Thoracic aorta (tissue), 2 donors: ENCODE measurements at places on chromosomes 2 and 18.

- DNase-seq: no peak
Observed at GRCh38 chr18:59610546-59611140, 86.6 kb downstream of the CCBE1 start.

DNA sequence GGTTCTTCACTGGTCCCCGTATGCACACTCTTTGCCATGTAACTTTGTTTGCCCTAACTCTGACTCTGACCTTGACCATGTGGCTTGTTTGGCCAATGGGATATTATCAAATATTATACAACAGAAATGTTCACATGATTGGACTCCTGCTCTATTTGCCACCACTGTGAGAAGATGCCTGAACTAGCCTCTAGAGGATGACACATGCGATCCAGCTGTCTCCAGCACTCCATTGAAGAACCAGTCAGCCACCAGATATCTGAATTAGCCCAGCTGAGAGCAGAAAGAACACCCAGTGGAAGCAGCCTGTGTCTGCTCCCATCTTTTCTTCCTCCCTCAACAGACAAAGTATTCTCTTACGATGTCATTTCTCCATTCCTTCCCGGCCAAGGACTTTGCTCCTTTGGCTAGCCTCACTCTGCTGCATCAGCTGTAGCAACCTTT is 412.1 kb downstream of the IRS1 start:
- no peak for DNase-seq

DNA sequence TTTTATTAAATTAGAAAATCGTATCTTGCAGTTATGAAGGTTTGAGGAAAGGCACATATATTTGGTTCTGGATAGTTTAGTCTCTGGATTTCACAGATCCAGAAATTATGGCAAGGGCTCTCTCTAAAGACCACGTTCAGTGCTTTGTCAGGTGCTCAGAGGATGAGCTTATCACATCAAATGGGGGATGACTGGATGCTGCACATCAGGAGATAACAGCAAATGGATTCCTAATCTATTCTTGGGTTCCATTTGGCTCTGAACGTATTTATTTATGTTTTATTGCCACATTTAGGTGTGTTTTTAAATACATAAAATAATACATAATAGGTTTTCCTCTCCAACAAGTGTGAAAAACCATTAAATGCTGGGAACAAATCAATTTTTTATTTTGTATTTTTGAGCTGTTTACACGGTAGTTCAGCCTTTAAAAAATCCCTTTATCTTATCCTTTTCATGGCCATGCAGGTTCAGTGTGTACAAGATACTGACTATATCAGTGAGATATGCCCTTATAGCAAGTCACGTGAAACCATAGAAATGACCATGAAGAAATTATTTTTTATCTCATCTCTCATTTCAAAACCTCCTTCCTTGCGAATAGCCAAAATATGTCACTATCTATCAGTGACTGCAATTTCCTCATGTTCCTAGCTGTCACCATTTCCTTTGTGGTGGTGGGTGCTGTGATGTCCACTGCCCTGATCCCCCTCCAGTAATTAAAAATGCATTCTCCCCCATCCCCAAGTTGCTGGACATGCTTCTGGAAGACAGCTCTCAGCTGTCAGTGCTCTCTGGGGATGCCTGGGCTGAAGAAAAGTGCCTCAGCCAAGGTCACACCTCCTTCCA is 25.9 kb upstream of the CXCR4 start:
- no peak for DNase-seq

DNA sequence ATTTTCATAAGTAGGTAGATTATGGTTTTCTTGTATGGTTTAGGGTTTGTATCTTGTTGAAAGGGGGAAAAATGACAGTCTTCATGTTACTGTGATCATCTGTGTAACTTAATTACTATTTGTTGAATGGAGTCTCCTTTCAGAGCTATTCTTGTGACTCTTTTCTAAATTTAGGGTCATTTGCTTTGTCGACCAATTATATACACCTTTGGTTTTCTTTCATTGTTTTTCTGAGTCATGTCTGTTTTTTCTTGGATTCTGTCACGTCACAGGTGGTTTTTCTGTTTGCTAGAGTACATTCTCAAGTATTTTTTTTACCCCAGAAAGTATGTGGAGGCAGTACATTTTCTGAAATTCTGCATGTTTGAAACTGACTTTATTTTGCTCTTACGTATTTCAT is 43.8 kb upstream of the DYSF start:
- no peak for DNase-seq

- DNase-seq: no peak
Observed at GRCh38 chr2:38620282-38620977, 17.7 kb upstream of the HNRNPLL start.

DNA sequence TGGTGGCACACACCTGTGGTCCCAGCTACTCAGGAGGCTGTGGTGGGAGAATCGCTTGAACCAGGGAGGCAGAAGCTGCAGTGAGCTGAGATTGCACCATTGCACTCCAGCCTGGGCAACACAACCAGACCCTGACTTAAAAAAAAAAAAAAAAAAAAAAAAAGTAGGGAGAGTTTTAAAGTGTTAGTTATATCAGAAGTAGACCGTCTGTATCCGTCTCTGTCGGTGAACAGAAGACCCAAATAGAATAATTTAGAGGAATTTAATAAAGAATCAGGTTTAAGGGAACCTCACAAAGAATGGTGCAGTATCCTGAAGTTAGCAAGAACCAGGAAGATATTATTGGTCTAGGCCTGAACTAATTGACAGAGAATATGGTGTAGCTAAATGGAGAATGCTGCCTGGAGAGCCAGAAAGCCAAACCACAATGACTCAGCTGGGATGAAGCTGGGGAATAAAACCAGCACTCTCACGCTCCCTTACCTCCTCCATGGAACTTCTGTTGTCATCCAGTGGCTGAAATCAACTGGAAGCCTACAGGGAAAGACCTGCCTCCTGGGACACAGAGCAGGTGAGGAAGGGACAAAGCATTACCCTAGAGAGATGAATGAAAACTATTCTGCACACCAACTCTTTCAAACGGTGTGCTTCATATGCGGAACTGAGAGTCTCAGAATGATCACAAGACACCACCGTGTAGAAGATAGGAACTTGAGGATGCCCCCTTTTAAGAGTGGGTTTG is 39.1 kb upstream of the PLEKHM3 start:
- no peak for DNase-seq

- DNase-seq: no peak
Observed at GRCh38 chr2:71538656-71539265, 85.4 kb downstream of the DYSF start.

- DNase-seq: no peak
Observed at GRCh38 chr2:10920764-10921388, 9.1 kb downstream of the KCNF1 start.

- DNase-seq: no peak
Observed at GRCh38 chr2:98419977-98420725, 24.5 kb upstream of the INPP4A start.

DNA sequence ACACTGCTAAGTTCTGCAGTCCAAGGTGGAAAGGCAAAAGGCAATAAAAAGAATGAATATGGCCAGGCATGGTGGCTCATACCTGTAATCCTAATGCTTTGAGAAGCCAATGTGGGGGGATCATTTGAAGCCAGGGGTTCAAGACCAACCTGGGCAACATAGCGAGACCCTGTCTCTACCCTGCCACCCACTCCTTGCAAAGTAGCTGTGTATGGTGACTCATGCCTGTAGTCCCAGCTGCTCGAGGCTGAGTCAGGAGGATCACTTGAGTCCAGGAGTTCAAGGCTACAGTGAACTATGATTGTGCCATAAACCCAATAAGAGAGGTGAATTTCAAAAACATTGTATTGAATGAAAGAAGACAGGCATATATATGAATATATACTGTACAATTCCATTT is 2.4 kb downstream of the MYL12B start:
- DNase-seq: no peak

DNA sequence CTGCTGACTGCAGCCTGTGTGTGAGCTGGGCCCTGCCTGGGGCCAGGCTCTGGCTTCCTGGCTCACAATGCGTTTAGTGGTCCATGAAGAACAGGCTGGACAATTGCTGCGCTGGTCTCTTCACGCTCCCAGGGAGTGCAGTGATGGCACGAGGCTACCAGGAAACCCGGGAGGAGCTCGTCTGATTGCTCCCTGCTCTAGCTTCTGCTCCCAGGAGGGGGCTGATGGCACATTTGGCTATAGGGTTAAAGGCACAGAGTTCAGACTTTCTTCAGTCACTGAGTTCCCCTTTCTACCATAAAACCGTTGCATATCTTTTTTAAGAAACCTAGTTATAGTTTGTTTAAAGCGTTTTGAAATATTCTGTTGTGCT is 60.1 kb downstream of the KCNF1 start:
- no peak for DNase-seq

GRCh38 chr2:102122115-102122514 is 20.4 kb upstream of the IL1R1 start:
- no peak for DNase-seq

DNA sequence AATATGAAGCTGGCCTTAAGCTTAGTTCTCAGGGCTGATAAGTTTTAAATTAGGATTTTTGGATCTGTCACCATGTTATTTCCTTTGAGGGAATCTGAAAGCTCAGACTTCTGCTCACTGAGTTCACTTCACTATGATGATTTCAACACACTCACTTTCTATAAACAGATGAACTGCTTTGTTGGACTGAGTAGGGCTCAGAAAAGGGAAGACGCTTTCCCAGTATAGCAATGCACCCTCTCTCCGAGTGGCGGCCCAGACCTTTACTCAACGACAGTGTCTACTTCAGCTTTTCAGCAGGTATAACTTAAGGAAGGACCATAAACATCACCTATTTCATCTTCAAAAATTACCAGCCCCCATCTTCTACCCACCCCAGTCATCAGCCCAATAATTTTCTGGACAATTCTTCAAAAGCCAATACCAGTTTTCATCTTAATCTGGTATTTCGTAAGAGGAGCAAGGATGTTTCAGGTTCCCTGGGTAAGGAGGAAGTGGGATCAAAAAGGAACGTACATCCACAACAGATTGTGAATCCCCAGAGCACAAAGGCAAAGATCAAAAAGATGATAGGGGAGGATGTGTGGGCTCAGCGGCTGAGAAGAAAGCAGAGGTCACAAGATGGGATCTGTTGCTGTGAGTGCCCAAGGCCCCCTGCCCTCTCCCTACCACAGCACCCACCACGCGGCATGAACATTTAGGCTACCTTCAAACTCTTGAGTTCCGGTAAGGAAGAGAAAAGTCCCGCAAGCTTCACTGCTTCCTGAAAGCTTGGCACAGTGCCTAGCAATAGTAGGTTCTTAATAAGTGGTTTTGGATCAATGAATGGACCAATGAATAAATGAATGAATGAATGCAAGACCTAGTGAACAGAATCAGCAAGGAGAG is 41.9 kb downstream of the LPIN2 start:
- no peak for DNase-seq

GRCh38 chr2:121524685-121525425 is 5.8 kb upstream of the RNU4ATAC start:
- DNase-seq: no peak

GRCh38 chr2:8306530-8307351 is 375.1 kb upstream of the ID2 start:
- DNase-seq: no peak

DNA sequence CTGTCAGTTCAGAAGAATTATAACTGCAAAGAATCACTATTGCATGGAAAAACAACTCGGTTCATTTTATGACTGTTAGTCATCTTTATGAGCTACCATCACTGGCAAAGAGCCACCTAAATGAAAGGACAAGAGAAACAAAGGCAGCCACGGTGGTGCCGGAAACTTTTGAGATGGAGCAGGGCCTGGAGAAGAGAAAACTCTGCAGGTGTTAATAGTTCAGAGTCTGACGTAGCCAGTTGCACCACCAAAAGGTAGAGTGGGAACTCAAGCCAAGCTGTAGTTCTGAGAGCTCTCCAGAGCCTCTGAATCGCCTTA is 110.9 kb downstream of the FTCDNL1 start:
- no peak for DNase-seq

- DNase-seq: no peak
Observed at GRCh38 chr2:206088248-206088647, 2.3 kb upstream of the INO80D start.
